ENCODE measurements at places on chromosomes 11 and 22.

DNA sequence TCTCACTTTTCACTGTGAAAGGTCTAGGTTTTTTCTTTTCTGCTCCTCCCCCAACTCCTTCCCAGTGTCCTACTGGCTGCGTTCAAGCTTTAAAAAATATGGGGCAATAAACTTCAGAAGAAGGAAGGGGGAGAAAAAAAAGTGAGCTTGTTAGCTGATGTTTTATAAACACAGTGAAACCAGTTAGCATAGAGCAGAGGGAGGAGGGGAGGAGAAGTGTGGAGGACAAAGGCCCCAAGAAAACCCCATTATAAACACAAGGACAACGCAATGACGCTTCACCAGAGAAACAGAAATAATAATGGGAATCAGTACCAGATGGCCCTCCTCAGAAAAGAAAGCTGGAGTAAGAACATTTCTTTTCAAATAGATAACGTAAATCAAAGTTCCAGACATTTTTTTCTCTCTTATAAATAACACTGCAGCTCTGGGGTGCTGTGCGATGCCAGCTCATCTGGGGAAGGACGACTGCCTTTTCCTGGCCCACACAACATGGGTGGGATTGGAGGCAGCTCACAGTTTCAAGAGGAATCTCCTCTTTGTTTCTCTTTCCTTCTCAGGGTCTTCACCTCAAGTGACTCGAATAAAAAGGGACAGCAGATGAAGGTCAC lies 235.4 kb upstream of the NARS2 start:
- DNase-seq, result no peak

DNA sequence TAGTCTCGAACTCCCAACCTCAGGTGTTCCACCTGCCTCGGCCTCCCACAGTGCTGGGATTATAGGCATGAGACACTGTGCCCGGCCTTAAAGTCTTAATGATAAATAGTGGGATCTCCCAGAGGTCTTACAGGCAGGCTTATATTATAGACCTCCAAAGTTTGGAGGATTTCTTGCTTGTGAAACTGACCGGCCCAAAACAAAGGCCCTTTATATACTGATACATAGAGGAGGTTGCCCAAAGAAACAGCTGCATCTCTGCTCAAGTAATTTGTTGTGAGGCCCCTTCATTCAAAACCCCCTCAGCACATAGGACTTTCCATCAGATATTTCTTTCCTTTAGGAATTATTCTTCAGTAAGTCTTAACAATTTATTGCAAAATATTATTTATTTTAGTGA lies 27.4 kb upstream of the RDX start:
- DNase-seq, result no peak

- no peak for DNase-seq
These were observed 78.7 kb upstream of the SUSD2 start for GRCh38 chr22:24102366-24103200.

- DNase-seq, result no peak
These were observed 177.3 kb downstream of the DBX1 start for GRCh38 chr11:19982774-19983495.

DNA sequence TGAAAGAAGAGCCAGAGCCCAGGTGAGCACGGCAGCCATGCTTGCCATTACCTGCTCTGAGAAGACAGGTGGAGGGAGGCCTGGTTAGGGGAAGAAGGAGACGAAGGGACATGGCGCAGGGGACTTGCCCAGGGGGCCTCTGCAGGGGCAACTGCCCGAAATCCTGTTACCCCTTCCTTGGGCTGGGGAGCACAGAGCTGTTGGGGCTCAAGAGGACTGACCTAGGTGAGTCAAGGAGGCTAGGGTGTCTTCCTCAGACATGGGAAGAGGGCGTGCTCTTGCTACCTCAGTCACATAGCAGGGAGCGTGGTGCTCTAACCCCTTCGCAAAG lies at the start of gene APOA5:
APOA5 (minus strand) TSS at position 67 of the 331 bp plus-strand sequence; CDS start at position 48, 19 bp downstream.
- no peak for DNase-seq

DNA sequence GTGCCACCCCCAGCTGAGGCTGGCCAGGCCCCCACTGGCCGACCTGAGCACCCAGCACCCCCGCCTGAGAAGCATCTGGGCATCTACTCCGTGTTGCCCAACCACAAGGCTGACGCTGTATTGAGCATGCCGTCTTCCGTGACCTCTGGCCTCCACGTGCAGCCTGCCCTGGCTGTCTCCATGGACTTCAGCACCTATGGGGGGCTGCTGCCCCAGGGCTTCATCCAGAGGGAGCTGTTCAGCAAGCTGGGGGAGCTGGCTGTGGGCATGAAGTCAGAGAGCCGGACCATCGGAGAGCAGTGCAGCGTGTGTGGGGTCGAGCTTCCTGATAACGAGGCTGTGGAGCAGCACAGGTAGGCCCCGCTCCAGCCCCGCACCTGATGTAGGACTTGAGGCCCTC lies 4.7 kb downstream of the ZBTB16 start:
- DNase-seq, result no peak

DNA sequence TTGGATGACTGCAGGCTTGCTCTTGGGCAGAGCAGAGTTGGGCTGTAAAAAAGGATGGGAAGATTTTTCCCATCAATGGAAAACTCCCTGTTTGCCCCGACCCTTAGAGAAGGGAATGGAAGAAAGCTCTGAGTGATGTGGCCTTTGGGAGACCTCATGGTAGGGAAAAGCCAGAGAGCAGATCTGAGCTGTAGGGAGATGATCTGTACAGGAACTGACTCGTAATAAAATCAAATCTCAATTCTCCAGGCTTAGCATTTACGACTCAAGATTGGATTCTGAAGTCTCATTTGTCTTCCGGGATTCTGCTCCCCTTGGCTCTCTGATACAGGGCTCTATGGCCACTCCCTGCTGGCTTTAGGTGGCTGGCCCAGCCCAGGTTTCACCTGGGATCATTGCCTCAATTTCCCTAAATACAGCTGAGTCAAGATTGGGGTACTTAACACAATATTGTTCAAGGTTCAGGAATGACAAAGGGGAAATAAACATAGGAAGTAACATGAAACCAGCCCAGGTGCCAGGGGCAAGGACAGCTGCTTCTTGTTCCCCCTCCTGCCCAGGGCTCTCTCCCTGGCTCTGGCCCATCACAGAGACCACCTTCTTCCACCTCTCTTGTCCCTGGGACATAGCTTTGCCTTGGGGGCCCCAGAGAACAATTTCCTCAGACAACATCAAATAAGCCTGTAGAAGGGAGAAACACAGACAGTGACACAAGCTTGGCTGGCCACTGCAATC lies 38.4 kb upstream of the THY1 start:
- DNase-seq, result no peak

- no peak for DNase-seq
These were observed 29.8 kb downstream of the SIK3 start for GRCh38 chr11:117068303-117068860.

GRCh38 chr11:129618046-129618569 lies 197.5 kb upstream of the TMEM45B start:
- no peak for DNase-seq

- DNase-seq, result no peak
These were observed 1227.5 kb downstream of the BRD1 start for GRCh38 chr22:48600171-48600570.

GRCh38 chr22:32396255-32396654 lies 15.8 kb downstream of the RTCB start:
- DNase-seq, result no peak

DNA sequence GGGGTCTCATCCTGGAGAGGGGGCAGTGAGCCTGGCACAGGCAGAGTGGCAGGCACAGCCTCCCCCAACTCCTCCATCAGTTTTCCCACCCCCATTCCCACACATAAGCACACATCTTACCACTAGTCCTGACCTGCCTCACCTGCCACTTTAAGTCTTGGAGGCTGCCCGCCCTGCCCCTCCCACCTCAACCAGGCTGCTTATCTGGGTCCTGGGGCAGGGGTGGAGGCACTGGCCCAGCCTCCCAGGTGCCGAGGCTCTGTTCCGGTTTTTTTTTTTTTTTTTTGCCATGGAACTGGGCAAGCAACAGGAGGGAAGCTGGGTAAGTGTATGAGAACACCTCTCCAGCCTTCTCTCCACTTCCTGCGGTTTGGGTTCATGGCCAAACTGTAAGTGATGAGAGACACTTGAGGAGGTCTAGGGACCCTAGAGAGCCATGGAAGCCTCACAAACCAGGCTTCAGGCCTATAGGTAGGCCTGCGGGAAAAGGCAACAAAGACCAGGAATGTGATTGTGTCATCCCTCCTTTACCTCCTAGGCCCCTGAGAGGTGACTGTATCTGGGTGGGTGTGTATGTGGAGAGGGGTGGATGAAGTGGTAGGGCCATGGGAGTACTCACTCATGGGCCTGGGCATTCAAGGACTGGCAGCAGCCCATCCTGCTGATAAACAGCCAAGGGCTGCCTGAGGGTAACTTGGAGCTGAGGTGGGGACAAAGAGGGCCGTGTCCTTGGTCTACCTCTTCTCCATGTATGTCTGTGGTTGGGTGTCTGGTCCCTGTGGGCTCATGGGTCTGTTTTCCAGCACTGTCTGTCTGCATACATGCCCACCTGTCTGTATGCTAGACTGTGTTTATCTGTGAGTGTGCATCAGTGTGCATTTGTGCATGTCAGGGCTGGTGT lies 22.6 kb downstream of the PHLDB1 start:
- no peak for DNase-seq

Measured in hippocampal formation (tissue), 2 donors.